ENCODE measurements at places on chromosomes 11 and 22.

- DNase-seq = no peak
Observed at GRCh38 chr22:20191000-20191515, 40.2 kb upstream of the CCDC188 start.

- DNase-seq = no peak
Observed at GRCh38 chr11:113674397-113674685, 31.8 kb downstream of the TMPRSS5 start.

DNA sequence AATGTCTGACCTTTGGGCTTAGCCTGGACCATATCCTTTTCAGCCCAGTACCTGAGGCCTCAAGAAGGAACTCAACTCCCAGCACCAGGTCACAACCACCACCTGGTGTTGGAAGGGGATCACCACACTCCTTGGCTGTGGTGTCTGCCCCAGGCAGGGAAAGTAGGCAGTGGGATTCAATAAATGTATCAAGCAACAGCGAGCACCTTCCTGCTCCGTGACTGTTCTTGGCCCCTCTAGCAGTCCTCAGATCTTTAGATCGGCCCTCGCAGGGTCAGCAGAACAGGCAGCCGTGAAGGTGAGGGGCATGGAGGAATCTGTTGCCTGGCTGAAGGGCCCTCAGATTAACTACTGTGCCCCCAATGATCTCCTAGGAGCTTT, 15.9 kb downstream of the ARFGAP2 start:
- no peak for DNase-seq

- DNase-seq = no peak
Observed at GRCh38 chr22:37601540-37602442, 6.8 kb upstream of the GGA1 start.
